ENCODE measurements at places on chromosomes 6 and 20.

GRCh38 chr6:136682292-136682691, 110.0 kb downstream of the MAP3K5 start:
- DNase-seq, result no peak

GRCh38 chr6:51983564-51983963, 103.8 kb downstream of the PKHD1 start:
- DNase-seq, result no peak

GRCh38 chr6:142592876-142593275, 291.1 kb downstream of the ADGRG6 start:
- no peak for DNase-seq

- no peak for DNase-seq
Measured at GRCh38 chr6:156017838-156018237, 562.2 kb upstream of the NOX3 start.

GRCh38 chr6:1091900-1092299, 220.0 kb upstream of the FOXQ1 start:
- no peak for DNase-seq

- no peak for DNase-seq
Measured at GRCh38 chr20:14093652-14094051, 98.3 kb downstream of the MACROD2 start.
